Activated T-cell treated with anti-CD3 and anti-CD28 coated beads, Interleukin-2, amount 50 U/mL, for 1 hour (primary cell): ENCODE measurements at places on chromosomes 1 and 21.

DNA sequence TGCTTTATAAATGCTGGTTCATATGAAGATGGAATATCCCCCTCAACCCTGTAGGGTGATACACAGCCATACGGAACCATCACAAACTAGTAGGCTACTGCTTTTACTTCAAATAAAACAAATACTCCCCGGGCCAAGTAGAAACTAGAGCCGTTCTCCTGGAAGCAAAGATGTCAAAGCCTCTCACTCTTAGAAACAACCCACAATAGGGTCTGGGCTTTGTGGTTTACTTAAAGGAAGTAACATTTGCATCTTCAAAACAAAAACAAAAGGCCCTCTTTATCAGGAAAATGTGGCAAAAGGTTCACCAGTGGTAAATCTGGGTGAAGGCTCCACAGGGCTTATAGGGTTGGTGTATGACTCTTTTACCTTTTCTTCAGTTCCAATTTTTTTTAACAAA lies 49.8 kb downstream of the HLCS start:
- DNase-seq = no peak

- no peak for DNase-seq
These were observed 279.0 kb downstream of the MATN1 start for GRCh38 chr1:30444401-30444800.

GRCh38 chr1:46401964-46402626 lies 8.0 kb downstream of the FAAH start:
- no peak for DNase-seq

- DNase-seq = no peak
These were observed 734 bp downstream of the PTPN22 start for GRCh38 chr1:113870778-113871177.

GRCh38 chr1:30414086-30414850 lies 309.1 kb downstream of the MATN1 start:
- DNase-seq = no peak
